ELR (cell line): ENCODE measurements at places on chromosomes 12 and 14.

- peak; percentile 26 for DNase-seq
Observed at GRCh38 chr12:27193106-27193505, 51.0 kb upstream of the STK38L start.

GRCh38 chr14:85824526-85824925 is 294.6 kb downstream of the FLRT2 start:
- DNase-seq, result no peak

- no peak for DNase-seq
Observed at GRCh38 chr12:53644133-53644532, 18.0 kb upstream of the ATF7 start.

DNA sequence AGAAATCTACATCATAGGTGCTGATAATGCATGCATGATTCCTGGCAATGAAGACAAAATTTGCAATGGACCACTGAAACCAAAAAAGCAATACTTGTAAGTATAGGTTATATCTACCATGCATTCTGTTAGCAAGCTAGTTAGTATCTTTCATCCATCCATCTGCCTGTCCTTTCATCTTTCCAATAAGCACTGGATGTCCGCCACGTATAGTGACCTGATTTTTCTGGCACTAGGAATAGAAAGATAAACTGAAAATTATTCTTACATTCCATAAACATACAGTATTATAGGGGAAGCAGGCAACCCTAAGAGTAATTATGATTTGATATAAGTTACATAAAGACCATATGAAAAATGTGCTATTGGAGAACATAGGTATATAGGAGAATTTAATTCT is 87.2 kb upstream of the MYF6 start:
- no peak for DNase-seq

DNA sequence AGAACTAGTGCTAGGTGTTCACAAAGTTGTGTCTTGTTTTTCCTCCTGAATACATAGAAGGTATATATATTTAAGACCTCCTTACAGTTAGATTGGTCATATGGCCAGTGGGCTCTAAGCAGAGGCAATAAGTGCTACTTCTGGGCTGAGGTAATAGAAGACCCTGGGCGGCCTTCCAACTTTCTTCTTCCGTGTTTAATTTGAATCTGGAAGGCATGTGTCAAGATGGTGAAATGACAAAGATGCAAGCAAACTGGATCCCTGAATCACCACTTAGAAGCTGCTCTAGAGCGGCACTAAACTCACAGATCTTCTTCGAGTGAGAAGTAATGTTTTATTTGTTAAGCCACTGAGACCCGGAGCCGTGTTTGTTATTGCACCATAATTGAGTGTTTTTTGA is 201.0 kb upstream of the GZMB start:
- DNase-seq, result no peak

DNA sequence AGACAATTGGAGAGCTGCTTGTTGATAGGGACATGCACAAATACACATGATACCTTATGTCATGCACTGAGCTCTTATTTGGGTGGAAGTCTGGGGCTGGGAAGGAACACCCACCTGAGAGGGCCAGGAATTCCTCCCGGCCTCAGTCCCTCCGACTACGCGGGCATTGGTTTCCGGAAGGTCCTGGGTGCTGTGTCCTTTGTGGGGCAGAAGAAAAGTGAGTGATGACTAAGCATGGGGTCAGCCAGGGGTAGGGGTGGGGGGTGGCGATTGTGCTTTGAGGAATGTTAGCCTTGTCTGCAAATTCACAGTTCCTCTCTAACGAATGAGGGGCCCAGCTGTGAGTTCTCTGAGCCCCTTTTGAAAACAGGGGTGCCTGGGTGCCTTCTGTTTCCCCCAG is 798 bp downstream of the CELA1 start:
- DNase-seq, result peak; percentile 31

- DNase-seq, result no peak
Observed at GRCh38 chr14:89920056-89920455, 34.5 kb downstream of the EFCAB11 start.

- DNase-seq, result peak; percentile 13
Observed at GRCh38 chr12:98606359-98606988, 13.0 kb downstream of the SLC25A3 start.

DNA sequence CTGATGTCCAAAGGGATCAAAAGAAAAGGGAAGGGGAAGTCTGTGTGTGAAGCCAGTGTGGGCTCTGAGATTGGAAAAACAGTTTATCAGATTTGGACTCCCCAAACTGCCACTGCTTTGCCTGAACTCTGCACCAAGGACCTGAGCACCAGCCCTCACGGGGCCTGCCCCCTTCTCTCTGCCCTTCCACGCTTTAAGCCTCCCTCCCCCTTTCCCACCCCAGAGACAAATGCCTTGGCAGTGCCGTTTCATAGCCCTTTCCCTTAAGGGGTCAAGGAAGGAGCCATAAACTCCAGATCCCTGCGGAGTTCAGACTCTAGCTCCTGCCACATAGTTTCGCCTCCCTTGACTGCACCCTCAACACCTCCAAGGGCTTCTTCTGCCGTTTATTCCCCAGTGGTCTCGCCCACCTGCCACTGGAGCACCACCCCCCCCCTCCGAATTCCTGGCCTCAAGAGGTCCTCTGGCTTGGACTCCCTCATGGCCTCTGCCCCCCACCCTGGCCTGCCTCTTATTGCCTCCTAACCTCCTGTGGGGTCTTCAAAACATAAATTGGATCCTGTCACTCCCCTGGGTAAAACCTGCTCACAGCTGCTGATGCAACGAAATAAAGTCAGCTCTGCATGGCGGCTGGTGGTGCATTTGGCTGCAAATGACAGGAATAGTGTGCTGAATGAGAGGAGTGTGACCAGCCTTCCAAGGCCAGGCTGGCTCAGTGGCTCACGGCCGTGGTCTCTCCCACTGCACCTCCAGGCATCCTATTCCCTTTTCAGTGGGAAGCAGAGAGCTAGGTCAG is 18.8 kb downstream of the SLC25A29 start:
- DNase-seq, result no peak

DNA sequence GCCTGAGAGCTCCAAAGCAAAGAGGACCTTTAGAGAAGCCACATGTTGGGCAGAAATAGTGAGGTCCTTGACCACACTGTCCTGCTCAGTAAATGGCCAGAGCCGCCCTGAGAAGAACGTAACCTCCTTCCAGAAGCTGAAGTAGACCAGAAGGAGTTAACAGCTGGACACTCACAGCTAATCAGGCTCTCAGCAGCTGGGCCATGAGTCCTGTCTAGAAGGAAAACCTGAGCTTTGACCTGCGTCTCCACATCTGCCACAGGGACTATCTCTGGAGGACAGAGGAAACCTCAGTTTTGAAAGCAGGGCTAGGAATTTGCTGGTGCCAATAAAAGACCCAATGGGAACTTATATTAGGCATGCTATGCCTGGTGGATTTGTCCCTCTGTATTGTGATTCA is 12.3 kb upstream of the DHRS4 start:
- DNase-seq, result no peak

- no peak for DNase-seq
Observed at GRCh38 chr12:119843100-119843499, 34.0 kb downstream of the CIT start.

DNA sequence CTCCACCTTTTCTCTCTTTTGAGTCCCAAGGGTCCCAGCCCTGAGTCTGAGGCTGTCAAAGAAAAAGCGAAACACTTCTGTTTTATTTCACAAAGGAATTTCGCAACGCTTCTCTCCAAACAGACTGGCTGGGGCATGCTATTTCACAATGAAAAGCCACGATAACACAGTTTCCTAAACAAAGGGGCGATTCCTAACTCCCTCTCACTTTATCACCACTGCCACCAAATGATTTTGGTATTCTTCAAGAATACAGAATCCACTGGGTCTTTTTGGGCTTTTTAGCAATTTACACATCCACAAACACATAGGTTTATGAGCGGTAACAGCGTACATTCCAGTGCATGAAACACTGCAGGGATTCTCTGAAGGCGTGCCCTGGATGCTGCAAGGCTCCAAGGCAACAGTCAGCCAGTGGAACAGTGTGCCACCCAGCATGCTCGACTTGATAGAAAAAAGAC is 161.2 kb downstream of the DAD1 start:
- DNase-seq, result peak; percentile 22

GRCh38 chr12:9906873-9907272 is 25.3 kb downstream of the CLEC2A start:
- DNase-seq, result peak; percentile 7

GRCh38 chr12:85147331-85147730 is 111.2 kb downstream of the LRRIQ1 start:
- DNase-seq, result no peak

DNA sequence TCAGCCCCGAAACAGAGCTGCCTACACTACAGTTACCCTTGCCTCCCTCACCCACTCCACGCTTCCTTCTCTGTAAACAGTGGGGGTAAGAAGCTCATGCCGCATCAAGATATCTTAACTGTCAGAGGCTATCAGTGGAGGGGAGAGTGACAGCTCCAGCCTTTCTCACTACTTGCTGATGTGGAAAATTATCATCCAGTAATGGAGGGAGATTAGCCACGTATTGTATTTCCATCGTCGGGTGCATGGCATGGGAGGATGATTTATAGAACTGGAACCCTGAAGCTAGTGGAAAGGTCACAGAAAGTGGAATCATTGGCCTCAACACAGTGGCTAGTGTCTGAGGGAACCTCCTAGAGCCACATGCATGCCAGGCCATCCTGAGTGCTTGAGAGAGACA is 270.9 kb upstream of the FKBP4 start:
- no peak for DNase-seq

- DNase-seq, result no peak
Observed at GRCh38 chr12:121767525-121768016, 25.9 kb downstream of the RHOF start.
